ENCODE measurements at places on chromosomes 4 and X. TPM values are rescaled to one million over a fixed set of nuclear protein-coding genes. Genes with fewer than 3 reads are reported as not detected.

DNA sequence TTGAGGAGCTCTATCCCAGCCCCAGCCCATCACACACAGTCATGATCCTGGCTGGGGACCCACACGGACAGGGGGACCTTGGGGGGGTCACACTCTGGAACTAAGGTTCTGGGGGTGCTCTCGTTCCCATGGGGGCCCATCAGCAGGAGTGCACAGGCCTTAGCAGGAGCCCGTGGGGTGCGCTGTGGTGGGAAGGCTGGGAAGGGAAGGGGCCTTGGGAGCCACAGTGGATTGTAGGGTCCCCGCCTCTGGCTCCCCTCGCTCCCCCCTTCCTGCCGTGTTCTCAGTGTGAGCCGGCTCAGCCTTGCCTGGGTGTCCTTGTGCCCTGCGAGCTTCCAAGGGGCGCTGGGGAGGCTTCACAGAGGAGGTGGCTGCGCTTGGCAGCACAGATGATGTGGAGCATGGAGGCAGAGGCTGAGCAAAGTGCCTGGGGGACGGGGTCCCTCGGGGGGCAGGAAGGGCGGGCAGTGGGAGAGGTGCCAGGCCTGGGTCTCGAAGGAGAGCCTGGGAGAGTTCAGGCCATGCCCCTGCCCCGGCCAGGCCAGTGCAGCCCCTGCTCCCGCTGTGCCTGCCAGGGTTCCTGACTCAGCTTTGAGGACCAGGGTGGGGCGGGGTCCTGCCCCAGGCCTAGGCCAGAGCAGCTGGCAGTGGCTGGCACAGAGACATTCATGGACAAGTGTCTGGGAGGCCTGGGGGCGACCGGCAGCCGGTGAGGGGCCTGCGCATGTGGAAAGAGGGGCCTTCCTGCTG is 5.5 kb upstream of the HGFAC start:
- no peak for DNase-seq

DNA sequence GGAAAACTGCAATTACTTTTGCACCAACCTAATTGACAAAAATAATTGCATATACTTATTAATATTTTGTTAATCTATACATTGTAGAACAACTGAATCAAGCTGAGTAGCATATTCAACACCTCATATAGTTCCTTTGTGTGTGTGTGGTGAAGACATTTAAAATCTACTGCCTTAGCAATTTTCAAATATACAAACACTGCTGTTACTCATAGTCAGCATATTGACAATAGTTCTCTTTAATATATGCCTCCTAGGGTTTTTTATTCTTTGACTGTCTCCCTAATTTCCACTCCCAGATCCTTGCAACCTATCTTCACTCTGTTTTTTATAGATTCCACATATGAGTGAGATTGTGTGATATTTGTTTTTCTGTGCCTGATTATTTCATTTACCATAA is 426.8 kb downstream of the PPARGC1A start:
- DNase-seq, result no peak

DNA sequence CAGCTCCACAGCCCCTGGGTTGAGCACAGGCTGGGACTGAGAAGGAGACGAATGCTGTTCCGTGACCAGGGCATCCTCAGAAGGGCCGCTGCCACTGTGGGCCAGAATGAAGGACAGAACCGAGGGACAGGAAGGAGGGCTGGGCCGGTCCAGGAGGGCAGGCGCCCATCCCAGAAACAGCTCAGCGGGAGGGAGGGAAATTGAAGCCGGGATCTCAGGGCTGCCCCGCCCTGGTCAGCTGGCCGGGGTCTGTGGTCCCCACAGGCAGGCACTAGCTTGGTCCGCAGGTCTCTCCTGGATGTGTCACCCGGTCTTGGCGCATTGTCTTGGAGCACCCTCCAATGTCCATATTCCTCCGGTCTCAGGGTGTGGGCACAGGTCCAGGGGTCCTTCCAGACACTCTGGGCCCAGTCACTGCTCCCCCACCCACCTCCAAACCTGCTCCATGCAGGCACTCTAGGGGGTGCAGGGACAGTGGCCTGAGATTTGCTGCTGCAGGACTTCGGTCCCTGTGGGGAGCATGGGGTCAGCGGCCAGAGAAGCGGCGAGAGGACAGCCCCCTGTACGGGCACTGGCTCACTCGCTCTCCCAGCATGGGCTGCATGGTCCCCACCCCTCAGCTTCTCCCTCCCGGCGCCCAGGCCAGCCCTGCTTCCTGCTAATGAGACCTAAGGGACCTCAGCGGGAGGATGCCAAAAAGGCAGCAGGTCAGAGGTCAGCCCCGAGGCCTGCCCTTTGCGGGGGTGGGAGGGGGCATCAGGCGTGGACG is 23.9 kb upstream of the MXD4 start:
- DNase-seq, result no peak

The TCP11X2 gene
- not detected for total RNA-seq

The CENPVL1 gene
- not detected for total RNA-seq
